ENCODE measurements at places on chromosomes 4 and X.
A peak's percentile ranks its signal among the peaks of the same experiment; 100 is the strongest.

- DNase-seq, result no peak
Observed at GRCh38 chr4:304969-305680, at the start of gene ZNF732. ZNF732 (minus strand) TSS chr4:305474; CDS start chr4:305310, 164 bp downstream.

GRCh38 chr4:184282895-184283654, 65.4 kb upstream of the ENPP6 start:
- peak; percentile 68 for DNase-seq

- no peak for DNase-seq
Observed at GRCh38 chr4:104413487-104413886, 81.2 kb downstream of the CXXC4 start.

- peak; percentile 52 for DNase-seq
Observed at GRCh38 chr4:11428899-11429698, 405 bp upstream of the HS3ST1 start.

- DNase-seq, result no peak
Observed at GRCh38 chr4:41944089-41944488, 8.9 kb downstream of the TMEM33 start.

DNA sequence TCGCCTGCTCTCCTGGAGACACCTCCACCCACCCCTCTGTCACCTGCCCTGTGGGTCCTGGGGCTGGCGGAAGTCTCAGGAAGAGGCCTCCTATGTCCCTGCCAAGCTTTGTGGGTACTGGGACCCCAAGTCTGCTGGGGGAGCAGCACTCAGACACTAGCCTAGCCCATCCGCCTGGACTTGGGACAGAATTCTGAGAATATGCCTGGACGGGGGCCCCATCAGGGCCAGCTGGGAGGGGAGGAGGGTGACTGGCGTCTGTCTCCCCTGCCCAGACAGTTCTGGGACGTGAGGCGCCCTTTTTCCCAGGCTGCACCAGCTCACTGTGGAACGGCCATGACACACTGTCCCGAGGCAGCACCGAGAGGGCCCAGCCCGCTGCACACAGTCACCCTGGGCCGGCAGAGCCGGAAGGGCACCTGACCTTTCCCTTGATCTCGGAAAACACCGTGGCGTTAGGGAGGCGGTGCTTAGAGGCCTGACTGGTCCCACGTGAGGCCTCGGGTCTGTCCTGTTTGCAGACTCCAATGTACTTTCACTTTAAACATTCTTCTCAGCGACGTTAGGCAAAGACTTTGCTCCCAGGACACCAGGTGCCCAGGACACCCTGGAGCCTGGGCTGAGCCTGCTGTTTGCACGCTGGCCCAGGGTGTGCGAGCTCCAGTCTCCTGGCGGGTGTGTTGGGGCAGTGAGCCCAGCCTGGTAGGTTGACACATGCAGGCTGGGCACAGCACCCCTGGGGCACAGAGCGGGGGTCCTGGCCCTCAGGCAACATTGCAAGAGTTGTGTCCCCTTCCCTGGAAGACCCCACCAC, 700 bp downstream of the SLC26A1 start:
- no peak for DNase-seq

DNA sequence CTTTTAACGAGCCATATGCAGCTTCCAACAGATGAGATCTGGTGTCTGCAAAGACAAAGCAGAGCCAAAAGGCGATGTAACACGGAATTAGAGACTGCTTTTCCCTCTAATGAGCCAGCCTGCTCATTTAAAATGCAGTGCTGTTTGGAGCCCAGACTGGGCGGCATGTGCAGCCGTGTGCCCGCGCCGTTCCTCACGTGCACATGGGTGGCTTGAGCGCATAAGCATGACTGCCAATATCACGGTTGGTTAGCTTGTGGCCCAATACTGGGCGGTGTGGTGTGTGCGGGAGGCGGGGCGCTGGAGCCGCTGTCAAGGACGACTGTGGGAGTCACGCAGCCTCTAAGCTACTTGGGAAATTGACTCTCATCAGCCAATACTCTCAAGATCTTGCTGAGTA, 87.0 kb upstream of the SCOC start:
- DNase-seq, result no peak

DNA sequence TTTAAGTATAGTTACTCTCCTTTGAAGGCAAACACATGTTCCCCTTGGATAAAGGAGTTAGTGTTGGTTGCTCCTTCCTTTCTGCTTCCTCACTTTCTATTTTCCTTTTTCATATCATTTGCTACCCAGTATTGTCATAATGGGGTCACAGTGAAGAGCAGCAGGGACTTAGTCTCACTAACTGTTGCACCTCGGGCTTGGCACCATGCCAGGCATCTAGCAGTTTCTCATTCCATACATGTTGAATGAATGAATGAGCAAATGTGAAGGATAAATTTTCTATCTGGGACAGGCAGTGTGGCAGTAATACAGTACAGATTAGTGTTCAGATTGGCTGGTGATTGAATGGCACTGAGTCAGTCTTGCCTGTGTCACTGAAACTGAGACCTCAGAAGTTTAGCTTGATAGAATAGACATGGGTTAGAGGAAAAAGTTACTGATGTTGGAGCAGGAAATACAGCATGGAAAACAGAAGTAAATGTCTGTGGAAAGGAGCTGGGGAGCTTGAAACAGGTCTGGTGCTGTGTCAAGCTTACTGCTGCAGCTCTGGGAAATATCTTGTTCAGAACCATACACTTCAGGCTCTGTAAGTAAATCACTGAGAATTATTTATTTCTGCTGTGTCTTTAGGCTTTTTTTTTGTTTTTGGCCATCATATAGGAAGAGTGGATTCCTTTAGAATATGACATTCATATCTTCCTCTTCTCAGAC, 55.8 kb upstream of the PITX2 start:
- DNase-seq, result no peak

- DNase-seq, result no peak
Observed at GRCh38 chrX:10611441-10612090, 8.8 kb downstream of the MID1 start.

GRCh38 chrX:134258202-134258601, 21.2 kb downstream of the CCDC160 start:
- no peak for DNase-seq

DNA sequence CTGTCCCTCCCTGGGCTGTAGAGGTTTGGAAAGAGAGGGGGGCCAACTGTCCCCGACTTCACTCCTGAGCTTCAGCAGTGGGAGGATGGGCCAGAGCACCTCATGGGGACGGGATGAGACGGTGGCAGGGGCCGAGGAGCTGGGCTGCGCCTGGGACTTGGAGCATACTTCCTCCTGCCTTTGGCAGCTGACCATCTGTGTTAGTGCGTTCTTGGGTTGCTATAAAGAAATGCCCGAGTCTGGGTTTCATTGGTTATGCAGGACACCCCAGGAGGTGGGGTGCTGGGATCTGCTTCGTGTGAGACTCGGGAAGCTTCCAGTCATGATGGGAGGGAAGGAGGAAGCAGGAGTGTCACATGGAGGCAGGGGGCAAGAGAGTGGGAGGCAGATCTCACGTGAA, 7.4 kb downstream of the PSAPL1 start:
- no peak for DNase-seq

- DNase-seq, result no peak
Observed at GRCh38 chrX:11427453-11428071, 134.3 kb downstream of the AMELX start.

DNA sequence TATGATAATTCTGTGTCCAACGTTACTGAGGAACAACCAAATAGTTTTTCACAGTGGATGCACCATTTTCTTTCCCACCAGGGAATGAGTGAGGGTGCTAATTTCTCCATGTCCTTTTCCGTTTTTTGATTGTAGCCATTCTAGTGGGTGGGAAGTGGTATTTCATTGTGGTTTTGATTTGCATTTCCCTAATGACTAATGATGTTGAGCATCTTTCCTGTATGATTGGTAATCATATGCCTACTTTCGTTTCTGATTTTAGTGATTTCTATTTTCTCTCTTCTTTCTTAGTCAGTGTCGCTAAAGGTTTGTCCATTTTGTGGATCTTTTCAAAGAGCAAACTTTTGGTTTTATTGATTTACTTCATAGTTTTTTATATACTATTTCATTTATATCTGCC, 32.1 kb upstream of the TEX13D start:
- DNase-seq, result no peak

- no peak for DNase-seq
Observed at GRCh38 chrX:113962343-113962742, 621.5 kb upstream of the HTR2C start.

DNA sequence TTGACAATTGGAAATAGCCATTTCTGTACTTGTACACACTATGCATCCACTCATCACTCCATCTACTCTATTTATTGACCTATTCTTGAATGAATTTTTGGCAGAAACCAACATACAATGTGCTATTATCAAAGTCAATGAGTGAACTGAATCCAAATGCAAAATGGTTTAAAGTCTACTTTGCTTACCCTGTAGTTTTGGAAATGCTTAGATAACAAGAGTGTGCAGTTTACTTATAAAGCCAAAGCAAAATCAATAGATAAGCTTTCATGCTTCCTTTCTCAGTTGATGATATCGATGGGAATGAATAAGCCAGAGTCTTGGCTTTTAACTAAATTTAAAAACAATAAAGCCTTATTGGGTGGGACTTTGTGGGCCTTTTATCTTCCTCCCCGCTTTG, 58.9 kb upstream of the SPANXB1 start:
- no peak for DNase-seq

DNA sequence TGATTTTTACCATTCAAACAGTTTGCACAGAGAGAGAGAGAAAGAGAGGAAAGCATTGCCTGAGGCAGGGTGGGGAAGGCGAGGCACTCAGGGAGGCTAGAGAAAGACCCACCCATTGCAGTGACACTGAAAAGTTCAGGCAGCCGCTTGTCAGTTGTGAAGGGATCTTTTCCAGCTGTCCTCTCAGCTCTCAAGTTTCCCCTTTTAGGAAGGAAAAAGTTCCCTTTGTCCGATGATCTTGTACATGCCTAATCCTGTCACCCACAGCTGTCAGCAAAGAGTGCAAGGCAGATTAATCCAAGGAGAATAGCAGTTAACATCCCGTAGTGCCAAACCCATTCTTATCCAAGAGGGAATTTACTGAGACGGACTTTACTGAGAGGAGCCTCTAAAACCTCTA, 255.0 kb downstream of the MAGEB5 start:
- no peak for DNase-seq

DNA sequence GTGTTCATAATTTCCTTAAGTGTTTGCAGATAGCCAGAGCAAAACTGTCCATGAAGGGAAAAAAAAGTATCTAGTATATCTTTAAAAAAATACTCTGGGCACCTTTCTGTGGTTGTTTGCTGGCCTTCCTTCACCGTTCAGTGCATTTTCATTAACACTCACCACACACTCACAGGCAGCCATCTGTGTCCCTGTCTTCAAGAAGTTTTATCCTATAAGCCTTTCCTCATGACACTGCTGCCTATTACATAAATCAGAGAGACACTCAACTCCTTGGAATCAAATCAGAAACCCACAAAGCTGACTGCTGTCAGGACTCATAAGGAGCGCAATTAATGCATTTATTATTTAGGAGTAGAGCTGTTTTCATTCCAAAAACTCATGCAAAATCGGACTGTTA, 1720.2 kb downstream of the PCDH7 start:
- no peak for DNase-seq

DNA sequence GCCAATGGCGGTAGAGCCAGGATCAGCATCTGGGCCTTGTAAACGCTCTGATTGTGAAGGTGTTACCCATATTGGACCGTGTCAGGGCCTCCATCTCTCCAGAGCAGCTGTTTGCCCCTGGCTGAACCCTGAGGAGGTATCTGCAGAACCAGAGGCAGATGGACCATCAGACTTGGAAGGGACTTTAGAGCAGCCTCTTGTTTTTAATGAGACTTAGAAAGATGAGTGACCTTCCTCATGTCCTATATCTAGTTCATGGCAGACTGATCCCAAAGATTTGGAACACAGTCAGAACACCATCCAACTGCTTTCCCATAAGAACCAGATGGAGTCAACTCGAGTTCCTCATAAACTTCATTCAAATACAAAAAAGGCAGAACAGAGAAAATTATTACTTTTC, 135.1 kb upstream of the MSX1 start:
- no peak for DNase-seq

- DNase-seq, result no peak
Observed at GRCh38 chrX:48961585-48962091, 4.2 kb upstream of the OTUD5 start.

DNA sequence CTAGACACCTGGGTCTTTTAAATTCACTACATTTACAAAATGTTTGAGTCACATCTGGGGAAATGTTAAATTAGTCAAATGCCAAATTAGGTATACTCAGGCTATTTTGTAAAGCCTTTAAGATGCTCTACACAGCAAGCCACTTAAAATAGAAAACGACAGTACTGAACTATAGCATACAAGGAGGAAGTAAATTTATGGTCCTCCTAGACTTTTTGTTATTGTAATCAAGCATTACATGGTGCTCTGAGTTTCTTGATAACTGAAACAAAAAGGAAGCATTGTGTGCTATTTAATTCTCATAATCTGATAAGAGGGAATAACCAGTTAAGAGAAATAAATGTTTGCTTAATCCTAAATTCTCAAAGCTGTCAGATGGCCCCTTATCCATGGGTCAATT, 46.2 kb downstream of the SLC9A7 start:
- DNase-seq, result no peak

DNA sequence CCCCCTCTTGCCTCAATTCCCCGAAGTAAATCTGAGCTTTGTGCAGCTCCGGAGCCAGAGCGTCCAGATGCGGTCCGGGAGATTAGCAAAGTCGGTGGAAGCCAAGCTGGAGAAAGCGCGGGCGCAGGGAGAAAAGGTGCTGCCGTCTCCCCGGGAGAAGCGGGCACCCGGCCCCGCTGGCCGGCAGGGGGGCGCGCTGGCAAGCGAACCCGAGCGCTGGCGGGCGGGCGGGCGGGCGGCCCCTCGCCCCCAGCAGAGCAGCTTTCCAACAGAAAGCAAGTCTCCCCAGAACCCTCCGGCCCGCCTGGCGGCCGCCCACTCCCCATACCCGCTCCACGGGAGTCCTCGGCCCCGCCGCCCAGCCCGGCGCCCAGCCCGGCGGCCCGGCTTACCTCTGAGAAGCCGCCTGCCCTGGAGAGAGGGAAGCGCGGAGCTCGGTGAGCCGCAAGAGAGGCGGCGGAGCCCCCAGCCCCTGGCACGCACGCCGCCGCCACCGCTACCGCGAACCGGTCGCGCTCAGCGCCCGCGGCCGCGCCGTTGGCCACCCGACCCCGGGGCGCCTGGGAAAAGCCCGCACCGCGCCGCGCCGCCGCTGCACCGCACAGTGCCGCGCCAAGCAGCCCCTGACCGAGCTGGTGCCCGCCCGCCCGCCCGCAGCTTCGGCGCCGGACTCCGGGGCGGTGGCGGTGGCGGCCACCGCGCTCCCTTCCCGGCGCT, 529 bp upstream of the CITED1 start:
- DNase-seq, result no peak

- DNase-seq, result no peak
Observed at GRCh38 chr4:17552427-17552826, 24.6 kb upstream of the LAP3 start.

- no peak for DNase-seq
Observed at GRCh38 chrX:8103655-8104054, 67.4 kb downstream of the VCX2 start.

DNA sequence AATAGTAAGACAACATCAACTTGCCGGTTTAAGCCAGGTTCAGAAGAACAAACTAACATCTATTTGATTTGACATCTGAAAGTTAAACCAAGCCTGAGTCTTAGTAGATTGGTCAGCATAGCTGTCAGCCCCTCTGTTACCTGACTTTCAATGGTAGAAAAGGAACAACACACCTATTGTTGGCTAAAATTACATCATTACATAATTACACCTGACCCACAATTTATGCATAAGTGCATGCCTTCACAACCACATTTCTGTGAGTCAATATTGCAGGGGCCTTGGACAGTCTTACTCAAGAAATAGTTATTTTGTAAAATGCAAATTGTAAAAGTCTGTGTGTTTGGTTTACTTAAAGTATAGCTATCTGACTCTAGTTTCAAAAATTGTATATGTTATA, 36.2 kb downstream of the EGFL6 start:
- DNase-seq, result no peak

GRCh38 chrX:18883961-18884765, 99.8 kb downstream of the PHKA2 start:
- DNase-seq, result no peak

All from activated T-cell treated with anti-CD3 and anti-CD28 coated beads, Interleukin-2, amount 50 U/mL, for 72 hours (primary cell).